AG09309 (cell line): ENCODE measurements at places on chromosomes 3 and 15.

DNA sequence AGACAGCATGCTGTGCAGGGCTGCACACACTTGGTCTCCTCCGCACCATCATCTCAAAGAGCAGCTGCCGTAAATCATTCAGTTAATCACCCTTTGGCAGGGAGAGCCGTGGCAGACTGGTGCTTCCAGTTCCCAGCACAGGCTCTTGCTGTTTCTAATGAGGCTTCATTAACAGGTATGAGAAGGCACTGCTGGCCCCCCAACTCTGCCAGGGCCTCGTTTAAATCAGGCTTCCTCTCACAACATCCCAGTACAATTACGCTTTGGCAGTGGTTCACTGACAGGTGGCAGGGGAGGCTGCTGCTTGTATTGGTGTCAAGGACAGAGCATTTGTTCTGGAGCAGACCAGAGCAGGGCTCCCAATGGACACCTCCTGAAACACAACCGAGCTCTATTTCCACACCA, 77.1 kb downstream of the BFSP2 start:
- no peak for DNase-seq

DNA sequence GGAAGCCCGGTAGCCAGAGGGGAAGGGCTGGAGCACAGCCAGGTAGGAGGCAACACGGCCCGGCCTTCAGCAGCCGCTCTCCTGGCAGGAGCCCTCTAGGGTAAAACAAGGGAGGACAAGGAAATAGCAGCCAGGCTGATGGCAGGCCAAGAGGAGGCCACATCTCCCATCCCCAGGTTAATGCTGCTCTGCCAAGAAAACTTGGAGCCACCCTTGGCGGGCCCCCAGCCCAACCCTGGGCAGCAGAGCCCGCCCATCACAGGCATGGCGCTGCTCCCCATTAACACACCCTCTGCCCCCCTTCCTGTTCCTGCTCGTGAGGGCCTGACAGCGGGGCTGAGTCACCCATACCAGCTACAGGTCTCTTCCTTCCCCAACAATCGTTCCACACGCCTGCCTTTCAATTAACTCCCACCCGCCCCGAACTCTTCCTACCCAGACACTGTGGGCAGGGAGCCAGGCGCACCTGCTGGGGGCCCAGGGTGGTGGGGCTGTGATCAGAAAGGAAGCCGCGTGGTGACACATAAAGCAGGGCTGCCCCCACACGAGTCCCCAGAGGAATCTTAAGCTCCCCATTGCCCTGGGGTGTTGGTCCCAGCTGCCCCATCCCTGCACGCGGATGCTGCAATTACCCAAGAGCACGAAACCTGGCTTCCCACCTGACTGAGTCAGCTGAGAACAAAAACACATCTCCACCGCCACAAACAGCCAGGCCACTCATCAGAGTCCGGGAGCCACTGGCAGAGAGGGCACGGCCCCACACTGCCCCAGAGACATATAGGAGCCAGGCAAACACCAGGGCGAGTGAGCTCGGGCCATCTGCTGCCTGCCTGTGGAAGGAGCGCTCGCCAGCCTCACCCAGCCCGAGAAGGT, at the start of gene C15orf62:
Gene C15orf62, plus strand, starts transcription at position 707 of the 873 bp plus-strand sequence. CDS start 516 bp downstream, outside the sequence.
- DNase-seq, result no peak

DNA sequence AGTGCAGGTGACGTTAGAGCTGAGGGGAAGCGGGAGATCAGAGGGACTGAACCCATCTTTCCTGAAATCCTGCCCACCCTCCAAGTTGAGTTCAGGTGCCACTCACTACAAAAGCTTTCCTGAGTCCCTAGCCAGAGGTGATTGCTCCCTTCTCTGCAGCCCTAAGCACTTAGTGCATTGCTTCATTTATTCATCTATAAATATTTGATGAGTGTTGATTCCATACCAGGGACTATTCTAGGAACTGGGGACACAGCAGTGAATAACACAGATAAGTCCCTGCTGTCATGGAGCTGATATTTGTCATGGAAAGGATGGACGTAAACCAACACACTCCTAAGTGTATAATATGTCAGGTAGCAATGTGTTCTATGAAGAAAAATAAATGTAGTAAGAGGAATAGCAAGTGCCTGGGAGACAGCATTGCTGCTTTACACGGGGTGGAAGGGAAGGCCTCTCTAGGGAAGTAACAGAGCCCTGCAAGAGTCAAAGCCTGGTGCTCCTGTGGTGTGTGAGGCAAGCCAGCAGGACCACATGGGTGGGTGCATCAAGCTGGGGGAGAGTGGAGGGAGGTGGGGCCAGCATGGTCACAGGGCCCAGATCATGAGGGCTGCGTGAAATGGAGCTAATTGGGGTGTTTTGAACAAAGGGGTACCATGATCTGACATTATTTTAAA, 18.6 kb downstream of the ALPK3 start:
- DNase-seq, result no peak

DNA sequence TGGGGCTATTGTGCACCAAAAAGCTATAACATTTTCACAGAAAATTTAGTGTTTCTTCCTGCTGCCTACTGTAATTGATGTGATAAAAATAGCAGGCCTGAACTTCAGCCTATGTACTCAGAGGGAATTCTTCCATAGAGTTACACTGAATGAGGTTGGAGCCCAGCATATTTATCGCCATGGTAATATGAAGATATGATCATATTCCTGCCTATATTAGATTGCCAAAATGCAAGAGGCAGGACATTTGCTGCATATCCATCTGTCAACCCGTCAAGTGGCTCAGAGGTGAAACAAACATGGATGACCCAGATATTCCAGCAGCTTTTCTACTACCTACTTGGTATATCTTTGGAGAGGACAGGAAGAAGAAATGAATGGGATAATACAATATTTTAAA, 1150.6 kb downstream of the TBL1XR1 start:
- DNase-seq, result no peak

DNA sequence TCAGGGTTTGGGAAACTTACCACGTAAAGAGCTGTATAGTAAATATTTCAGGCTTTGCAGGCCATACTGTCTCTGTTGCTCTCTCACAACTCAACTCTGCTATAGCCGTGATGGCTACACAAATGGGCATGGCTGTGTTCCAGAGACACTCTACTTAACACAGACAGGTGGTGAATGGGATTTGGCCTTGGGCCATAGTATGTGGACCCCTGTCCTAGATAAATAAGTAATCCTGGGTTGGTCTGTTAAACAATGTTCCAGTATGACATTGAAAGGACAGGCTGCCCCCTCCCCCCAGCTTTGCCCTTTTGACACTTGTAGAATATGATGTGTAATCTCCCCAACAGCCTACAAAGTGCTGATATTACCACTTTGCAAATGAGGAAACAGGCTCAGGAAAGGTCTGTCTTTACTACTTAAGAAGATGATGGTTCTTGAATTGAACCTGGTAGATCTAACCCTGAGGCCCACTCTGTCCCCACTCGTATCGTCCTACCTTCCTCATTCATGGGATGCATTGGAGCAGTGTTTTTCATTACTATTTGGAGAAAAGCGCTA, 38.4 kb downstream of the SLCO3A1 start:
- no peak for DNase-seq

- no peak for DNase-seq
Observed at GRCh38 chr15:38112406-38112805, 140.2 kb upstream of the SPRED1 start.

DNA sequence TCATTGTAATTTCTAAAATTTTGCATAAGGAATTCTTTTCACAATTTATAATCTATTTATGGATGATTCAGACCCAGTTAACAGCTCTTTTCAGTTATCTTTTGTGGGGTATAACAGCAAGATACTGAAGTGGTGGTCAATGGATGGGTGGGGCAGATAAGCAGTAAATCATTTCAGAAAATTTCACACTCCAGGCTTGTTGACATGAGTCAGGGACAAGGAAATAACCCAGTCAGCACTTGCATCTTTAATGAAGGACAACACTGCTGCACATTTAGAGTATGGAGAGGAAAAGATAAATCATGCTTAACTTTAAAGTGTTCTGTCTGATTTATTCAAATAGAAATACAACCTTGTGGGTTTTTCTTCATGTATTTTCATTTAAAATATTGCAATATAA, 181.6 kb downstream of the ROBO1 start:
- no peak for DNase-seq

GRCh38 chr3:198043119-198043518, 83.1 kb downstream of the LMLN start:
- no peak for DNase-seq

DNA sequence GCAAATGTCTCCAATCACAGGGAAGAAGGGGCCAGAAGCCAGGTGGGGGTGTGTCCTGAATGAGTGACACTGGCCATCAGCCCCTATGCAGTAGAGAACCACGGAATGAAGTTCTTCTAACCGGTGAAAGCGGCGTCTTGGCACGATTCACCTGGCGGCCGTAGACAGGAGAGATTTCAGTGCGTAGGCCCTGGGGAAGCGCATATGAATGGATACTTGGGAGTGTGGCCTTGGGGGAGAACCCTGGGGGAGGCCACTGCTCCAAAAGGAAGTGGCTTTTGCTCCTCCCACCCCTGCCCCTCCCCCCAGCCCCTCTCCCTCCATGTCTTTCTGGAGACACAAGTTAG, 43.6 kb downstream of the RBPMS2 start:
- no peak for DNase-seq

GRCh38 chr3:121821421-121822199, 13.2 kb downstream of the IQCB1 start:
- DNase-seq, result no peak
